ENCODE measurements at places on chromosomes 4 and X.

DNA sequence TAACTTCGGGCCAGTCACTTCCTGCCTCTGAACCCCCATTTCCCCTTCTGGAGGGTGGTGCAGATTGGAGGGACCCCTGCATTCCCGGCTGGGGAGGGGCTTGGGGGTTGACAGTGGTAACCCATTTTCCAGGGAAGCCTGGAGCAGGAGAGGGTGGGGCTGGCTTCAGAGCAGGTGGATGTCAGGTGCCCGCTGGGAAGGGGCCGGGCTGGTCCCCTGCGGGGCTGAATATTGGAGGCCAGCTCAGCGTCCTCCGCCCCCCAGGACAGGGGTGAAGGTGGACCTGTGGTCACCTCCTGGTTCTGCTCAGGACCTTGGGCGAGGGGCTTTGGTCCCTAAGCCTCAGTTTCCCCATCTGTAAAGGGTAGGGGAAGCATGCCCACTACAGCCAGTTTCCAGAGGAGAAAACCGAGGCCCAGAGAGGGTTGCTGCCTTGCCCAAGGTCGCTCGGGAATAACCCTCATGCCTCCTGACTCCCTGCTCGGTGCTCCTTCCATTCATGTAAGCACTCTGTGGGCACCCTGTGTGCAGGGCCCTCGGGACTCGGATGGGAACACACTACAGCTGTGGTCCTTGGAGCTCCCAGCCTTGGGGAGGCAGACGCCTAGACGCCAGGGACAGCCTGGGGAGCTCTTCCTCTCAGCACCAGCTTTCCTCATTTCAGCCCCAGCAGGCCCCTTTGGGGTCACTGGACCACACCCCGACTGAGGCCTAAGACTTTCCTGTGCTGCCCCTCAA lies 683 bp downstream of the MAN2B2 start:
- DNase-seq = no peak

- DNase-seq = peak; percentile 80
These were observed 74.6 kb upstream of the NEIL3 start for GRCh38 chr4:177235026-177235425.

DNA sequence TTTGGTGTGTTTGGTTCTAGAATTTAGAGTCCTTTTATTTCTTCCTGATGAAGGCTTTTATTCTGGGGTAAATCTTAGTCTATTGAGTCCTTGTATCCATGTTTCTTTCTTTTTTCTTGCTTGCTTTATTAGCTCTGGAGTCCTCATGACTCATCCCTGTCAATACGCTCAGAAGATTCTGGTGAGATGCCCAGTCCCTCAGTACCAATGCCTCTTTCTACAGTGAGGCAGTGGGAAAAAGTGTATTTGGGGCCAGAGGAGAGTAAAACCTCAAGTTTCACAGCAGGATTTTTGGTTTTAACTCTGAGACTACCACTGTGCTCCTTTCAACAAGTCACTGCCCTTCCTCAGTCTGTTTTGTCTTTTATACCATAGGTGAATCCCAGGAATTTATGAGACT lies 368.0 kb downstream of the GBA3 start:
- DNase-seq = peak; percentile 61

- peak; percentile 73 for DNase-seq
These were observed 36.6 kb downstream of the PITX2 start for GRCh38 chr4:110586131-110586850.

DNA sequence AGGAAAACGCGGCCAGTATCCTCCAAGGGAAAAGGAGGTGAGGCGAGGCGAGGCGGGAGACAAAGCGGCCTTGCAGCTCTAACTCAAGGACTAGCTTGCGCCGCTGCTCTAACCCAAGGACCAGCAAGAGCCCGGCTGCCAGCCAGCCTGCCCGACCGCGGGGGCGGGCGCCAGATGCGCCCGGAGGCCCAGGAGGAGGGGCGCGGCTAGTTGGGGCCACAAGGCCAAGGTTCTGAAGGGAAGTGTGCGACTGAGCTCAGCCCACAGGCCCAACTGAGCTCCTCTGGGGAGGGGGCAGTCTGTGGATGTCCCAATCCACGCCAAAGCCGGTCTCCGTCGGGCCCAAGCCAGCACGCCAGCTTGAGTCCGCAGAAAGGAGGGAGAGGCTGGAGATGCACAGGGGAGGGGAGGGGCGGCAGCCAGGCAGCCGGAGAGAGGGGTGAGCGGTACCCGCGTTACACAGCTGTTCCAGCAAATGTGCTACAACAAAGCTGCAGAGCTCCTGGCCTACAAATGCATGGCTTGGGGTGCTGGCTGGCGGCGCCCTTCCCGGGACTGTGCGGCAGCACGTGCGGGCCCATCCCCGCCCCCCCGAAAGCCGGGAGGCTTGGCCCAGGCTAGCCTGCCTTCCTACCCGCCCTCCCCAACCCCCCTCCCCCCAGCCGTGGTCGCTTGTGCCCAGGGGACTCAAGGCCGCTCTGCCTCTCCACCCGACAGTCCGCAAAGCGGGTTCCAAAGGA lies 637 bp downstream of the AMER1 start:
- peak; percentile 17 for DNase-seq

GRCh38 chrX:14411326-14411725 lies 118.0 kb upstream of the GLRA2 start:
- DNase-seq = no peak

- no peak for DNase-seq
These were observed 5.7 kb upstream of the GPR174 start for GRCh38 chrX:79138658-79139241.

DNA sequence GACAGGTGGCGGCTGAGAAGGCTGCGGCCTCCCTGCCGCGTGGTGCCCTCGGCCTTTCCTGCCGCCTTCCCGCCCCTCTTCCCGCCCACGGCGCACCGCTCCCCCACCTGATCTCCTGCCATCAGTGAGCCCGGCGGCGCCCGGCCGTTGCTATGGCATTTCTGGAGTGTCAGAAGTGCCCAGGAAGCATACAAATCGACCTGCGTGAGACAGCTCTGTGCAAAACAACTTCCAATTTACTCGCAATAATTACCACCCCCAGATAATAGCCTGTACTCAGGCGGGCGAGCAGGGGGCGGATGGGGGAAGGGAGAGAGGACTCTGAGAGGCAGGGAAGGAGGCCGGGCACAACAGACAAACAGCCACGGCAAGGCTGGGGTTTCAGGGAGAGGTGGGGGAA lies 16.6 kb upstream of the ERCC6L start:
- no peak for DNase-seq

GRCh38 chr4:73308286-73308685 lies 49.7 kb upstream of the ANKRD17 start:
- DNase-seq = peak; percentile 51

GRCh38 chr4:23931489-23931830 lies 41.6 kb upstream of the PPARGC1A start:
- DNase-seq = no peak

- no peak for DNase-seq
These were observed 29.2 kb downstream of the FANCB start for GRCh38 chrX:14843666-14844065.

DNA sequence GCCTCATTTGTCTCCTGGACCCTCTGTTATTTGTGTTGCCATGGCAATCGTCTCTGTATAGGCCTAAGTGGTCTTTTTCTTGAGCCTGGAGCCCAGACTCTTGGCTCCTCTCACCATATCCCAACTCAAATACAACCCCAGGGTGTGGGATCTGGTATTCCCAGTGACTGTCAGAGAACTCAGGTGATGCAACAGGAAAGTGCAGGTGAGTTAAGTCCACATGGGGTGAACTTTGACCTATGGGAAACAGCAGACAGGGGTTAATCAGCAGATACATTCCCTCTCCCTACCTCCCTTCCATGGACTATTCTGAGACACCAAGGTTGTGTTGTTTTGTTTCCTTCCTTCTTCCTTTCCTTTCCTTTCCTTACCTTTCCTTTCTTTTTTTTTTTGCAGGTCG lies 130.9 kb upstream of the RPS6KA3 start:
- DNase-seq = no peak

DNA sequence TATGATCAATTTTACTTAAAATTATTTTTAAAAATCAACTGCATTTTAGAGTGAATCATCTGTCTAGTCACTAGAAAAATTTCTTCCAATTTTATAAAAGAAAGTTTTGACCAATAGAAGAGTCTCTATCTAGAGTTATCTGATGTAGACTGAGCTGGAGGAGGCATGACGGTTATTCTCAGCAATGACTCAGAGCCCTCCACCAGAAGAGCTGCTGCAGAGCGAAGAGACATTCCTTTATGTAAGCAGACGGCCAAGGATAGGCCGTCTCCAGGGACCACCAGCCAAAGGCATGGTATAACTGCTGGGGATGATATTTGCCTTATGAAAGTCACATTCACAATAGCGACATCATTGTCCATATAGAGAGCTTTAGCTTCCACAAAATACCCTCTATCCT lies 23.0 kb downstream of the LDB2 start:
- peak; percentile 99 for DNase-seq

DNA sequence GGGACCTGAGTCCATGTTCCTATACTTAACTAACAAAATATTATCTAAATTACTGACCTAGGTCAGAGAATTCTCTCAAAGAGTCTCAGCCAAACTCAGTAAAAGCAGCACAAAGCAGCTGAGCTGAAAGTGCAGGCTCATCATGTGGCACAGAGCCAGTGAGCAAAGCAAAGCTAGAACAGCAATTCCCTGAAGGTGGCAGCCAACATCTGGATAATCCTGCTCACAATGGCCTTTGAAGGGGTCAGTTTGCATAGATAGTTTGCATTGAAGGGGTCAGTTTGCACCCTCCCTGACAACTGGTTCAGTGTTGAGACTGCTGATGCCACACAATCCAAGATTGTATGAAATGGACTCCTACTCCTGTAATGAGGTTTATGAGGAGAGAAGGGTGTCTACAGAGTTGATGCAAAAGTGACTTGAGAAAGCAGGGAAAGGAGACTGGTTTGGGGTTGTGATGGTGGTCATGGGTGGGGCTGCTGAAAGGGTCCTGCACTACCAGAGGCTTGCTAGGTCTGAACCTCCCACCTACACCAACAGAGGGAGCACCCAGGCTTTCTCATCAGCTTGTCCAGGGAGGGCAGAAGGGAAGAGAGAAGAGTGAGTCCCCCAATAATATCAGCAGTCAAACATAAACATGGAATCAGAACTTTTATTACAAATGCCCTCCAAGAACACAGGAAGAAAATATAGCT lies 39.7 kb downstream of the TRIM61 start:
- peak; percentile 15 for DNase-seq

DNA sequence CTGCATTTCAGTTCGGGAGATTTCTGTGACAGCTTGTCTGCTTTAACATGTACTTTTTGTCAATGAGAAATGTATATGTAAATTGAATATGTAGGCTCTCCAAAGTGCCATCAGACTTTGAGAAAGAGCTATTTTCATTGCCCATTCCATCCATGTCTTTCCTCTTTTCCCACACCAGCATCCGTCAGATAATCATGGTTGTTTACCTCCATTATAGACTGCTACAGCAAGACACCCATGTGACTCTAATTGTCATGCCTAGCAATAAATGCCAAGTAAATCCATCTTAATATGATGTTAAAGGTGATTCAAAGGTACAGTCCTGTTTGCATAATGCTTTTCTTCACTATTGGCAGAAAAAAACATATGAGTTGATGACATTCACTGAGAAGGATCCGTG lies 1019.3 kb upstream of the GRID2 start:
- DNase-seq = no peak

- DNase-seq = peak; percentile 0
These were observed 95.8 kb upstream of the EFHC2 start for GRCh38 chrX:44439242-44439794.

- DNase-seq = no peak
These were observed 12.9 kb upstream of the ODAM start for GRCh38 chr4:70182517-70183167.

GRCh38 chrX:110671068-110671803 lies 124.4 kb downstream of the CHRDL1 start:
- DNase-seq = peak; percentile 0

DNA sequence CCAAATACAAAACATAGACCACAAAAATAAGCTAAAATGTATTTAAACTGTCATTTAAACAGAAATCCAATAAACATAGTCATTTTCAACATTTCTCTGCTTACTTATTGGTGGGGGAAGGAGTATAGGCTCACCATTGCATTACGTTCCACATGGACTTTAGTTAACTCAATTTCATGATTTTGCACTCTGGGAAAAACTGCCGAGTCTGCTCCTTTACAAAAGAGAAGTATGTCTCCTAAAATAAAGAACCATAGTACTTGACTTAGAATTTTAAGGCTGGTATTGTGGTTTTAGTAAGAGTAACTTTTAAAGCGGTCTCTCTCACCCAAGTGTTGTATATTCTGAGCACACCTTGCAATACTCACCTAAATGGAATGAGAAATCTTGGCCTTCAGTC lies 75.1 kb upstream of the MCF2 start:
- DNase-seq = no peak

GRCh38 chrX:100083211-100083610 lies 326.9 kb downstream of the PCDH19 start:
- DNase-seq = no peak

GRCh38 chr4:147339100-147339499 lies 141.8 kb upstream of the EDNRA start:
- DNase-seq = no peak

GRCh38 chr4:37623940-37624339 lies 62.2 kb downstream of the RELL1 start:
- DNase-seq = no peak

DNA sequence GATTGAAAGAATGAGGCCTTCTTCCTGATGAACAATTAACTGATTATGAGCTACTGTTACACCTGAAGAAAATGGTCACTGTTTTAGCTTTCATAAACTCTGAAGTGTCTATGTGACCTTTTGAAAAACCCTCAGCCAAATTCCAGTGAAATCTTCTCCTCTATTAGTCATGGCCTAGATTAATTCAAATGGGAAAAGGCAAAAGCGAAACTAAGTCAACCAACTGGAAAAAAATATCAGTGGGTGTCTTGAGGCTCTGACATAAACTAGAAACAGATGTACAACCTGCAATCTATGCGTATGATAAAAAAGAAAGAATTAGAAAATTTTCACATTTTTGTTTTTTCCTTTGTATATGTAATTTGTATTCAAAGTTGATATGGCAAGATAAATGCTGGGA lies 169.4 kb upstream of the BANK1 start:
- DNase-seq = peak; percentile 13

GRCh38 chr4:69874507-69874906 lies 14.6 kb upstream of the SULT1E1 start:
- DNase-seq = no peak

DNA sequence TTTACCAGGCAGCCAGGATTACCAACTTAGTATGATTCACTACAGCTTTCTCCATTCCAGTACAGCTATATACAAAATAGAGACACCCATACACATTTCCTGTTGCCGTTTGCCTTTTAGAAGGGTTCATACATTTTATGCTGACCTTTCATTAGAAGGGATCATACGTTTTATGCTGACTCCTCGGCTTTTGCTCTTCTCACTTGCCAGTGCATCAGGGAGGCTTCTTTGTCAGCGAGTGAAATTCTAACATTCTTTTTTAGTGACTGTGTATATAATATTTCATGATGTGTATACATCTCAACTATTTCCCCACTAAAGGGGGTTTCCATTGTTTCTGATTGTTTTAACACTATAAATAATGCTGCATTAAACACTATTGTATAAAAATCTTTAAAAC lies 552.6 kb downstream of the TRIML1 start:
- DNase-seq = peak; percentile 66

Measured in fibroblast of skin of back (primary cell).